ELF-1 (cell line): ENCODE measurements at places on chromosomes 5 and 9.

DNA sequence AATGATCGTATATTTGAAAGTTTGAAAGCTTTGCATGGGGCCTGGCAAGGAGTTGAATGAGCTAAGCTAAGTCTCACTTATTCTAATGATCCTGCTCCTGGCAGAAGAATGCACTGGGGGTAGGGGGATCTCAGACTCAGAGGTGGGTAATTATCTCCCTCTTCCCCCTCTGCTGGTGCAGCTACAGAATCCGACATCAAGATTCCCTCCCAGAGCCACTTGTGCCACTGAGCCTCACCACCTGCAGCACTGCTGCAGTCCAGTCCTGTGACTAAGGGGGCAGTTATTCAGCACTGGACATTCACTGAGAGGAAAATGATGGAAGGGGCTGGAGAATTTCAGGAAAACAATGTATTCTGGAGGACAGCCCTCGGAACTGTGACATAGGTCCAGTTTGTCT is 205.8 kb downstream of the DEPDC1B start:
- DNase-seq, result no peak

DNA sequence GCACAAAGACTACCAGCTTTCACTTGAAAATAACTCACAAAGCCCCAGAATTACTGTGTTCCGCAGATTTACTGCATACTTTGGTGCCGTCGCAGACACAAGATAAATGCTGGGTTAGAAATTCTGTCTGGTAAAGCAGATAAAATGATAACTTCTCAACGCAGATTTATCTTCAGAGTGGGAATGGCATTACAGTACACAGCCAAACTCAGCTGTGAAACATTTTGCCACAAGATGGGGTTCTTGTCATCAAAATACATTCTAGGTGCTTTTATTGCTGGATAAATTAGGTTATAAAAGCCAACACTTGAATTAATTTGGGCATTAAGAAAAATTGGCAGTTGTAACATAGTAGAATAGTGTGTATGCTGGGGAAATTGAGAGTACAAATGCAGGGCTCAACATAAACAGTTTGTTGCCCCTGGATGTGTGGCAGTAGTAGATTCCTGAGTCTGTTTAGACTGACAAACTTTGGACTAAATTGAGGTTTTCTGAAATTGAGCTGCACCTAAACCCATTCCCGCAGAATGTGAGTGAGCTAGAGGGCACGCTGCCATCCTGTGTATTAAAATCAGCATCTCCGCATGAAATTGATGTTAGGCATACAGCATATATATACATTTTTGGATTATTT is 61.1 kb downstream of the LMNB1 start:
- DNase-seq, result no peak

DNA sequence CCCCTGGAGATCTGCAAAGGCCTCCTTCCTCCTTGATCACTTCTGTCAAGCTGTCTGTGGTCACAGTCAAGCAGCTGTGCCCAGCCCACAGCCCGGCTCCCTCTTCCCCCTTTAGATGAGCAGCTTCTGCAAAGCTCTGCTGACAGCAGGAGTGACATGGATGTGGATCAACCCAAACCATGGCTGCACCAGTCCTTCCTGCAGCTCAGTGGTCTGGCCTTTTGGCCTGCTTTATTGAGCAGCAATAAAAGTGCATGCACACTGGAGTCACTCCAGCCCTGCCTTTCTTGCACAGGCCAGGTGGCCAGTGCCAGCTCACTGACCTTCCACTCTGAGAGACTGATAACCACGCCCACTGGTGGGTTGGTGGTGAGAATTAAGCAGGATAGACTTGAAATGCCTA is 91.3 kb upstream of the OTULINL start:
- no peak for DNase-seq

DNA sequence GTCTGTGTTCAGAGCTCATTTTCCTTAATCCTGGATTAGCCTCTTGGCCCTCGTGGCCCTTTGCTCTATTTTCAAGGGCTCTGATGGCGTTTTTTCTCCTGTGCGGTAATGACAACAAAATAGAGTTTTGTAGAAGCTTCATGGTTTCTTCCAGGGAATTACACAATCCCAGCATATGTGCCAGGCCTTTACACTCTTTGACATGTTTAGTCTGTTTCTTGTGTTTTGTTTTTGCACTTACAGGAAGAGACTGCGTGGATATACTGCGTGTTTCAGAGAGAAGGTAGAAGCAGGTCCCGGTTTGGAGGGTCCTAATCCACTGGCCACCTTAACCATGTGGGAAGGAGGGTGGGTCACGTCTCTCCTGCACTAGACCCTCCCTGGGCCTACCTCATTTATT is 400.2 kb upstream of the IRX4 start:
- no peak for DNase-seq

- no peak for DNase-seq
Measured at GRCh38 chr9:17470036-17470813, 108.6 kb upstream of the SH3GL2 start.

- peak; percentile 6 for DNase-seq
Measured at GRCh38 chr5:5979377-5979760, 399.0 kb downstream of the MED10 start.

DNA sequence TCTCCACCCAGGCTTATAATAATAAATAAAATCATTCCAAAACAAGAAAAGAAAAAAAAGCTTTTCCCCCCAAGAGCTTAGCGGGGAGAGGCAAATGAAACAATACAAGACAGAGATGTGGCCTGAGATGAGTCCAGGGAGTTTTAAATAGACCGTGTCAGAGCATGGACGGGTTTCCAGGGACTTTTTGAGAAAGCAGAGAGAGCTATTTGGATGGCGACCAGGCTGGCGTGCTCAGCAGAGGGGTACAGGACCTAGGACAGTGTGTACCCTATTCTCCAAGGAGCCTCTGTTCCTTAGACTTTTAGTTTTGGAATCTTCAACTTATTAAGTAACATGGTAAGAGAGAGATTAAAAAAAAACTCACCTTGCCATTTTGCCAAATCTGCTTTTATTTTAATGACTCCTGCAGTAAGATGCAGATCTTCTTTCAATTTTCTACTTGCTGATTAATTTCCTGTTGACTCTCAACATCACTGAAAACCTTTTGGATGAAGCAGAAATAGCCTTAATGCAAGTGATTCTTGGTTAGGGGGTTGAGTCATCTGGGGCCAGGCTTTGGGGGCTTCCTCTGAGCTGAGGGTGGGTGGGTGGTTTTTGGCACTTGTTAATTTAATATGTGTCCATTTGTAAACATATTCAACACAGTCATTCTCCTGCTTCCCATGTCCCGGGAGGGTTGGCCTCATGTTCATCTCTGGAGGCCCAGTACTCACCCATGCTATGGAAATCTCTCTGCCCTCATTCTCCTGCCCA is 49.6 kb upstream of the OSMR start:
- no peak for DNase-seq

DNA sequence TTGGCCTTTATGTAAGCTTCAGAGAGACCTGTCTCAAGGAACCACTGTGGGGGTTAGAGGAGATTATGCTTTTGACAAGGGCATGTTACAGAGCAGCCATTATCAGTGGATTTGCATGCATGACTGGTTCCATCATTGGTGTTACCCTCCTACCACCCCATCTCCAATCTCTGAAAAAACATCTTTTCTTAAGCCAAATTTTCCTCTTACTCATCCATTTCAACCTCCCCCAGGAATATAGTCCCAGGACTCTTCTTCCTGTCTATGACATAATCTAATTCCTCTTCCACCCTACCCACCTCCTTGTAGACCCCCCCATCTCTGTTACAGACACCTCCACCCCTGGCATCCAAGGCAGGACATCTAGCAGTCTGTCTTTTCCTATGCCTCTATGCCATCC is 33.1 kb upstream of the ADRB2 start:
- no peak for DNase-seq

DNA sequence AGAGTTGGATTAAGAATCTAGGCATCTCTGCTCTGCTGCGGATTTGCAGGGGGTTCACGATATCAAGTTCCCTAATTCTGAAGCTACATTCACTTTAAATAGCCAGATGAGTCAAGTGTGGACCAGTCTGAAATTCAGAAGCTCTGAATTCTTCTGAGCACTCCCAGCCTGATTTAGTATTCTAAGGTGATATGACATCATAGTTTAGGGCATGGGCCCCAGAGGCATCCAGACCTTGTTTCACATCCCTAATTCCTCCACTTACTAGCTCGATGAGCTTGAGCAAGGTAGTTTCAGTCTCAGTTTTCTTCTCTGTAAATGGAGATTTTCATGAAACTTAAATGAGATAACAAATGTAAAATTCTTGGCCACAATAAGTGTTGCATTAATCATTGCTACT is 65.2 kb downstream of the TMEM167A start:
- DNase-seq, result no peak

GRCh38 chr5:137609127-137609526 is 110.0 kb upstream of the SPOCK1 start:
- no peak for DNase-seq

DNA sequence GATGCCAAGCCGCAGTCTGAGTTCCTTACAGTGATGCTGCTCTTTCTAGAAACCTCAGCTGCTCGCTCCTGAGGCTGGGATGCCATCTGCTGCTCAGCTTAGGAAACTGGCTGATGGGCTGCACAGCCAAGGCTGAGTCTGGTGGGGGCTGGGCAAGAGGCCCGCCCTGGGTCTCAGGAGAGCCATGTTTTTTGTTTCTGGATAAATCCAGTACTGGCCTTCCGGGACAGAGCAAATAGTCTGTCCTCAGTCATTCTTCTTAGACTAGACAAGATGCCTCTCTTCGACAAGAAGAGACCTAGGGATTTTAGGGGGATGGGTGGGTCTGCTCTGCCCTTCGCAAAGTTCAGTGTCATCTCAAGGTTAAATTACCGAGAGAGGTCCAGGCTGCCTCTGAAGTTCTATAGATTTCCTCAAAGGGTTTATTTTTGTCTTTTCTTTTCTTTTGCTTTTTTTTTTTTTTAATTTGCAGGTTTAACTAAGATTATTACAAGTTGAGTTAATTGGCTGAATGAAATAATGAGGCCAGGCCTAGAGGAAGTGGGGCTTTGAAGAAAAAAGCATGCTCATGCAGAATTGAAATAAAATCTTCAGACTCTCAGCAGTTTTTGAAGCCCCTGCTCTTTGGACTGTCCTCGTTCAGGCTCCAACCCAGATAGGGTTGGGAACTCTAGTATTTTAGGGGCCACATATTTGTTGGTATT is 30.6 kb upstream of the MATR3 start:
- DNase-seq, result peak; percentile 94

- no peak for DNase-seq
Measured at GRCh38 chr5:119174578-119175163, 103.8 kb downstream of the DMXL1 start.

DNA sequence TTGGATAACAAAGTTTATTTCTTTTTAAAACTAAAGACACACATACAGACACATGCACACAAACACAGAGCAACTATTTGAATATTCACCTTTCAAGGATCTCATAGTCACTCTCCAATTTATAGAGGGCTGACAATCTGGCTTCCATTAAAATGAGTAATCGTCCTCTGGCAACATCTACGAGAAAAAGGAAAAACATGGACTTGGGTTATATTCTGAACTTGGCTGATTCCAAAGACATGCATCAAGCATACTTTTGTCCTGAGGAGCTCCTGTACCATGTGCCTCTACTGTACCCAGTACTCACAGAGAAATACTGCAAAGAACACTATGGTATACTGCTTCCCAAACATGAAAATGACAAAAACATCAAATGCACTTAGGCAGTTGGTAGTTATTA is 15.4 kb downstream of the IARS1 start:
- no peak for DNase-seq
